Activated CD4-positive, alpha-beta T cell treated with anti-CD3 and anti-CD28 coated beads, Interleukin-2, amount 50 U/mL, for 16 hours (primary cell): ENCODE measurements at places on chromosomes 2 and 18.

DNA sequence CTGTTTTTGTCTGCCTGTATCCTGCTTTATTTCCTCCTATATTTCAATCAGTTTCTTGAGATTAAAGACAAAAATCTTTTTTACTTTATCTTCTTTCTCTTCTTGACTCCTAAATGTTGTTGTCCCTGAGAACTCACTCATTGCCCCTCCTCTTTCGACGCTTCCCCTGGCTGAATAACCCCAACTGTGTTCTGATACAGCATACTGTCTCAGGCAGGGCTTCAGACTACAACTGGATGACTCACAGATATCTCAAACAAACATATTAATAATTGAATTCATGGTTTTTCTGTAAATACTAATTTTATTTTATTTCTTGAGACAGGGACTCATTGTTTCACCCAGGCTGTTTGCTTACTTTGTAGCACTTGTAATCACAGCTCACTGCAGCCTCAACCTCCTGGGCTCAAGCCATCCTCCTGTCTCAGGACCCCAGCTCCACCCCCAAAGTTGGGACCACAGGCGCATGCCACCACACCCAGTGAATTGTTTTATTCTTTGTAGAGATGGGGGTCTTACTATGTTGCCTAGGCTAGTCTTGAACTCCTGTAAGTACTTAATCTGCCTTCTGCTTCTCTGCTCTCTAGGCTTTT is 9.4 kb downstream of the ITGAV start:
- DNase-seq = no peak

DNA sequence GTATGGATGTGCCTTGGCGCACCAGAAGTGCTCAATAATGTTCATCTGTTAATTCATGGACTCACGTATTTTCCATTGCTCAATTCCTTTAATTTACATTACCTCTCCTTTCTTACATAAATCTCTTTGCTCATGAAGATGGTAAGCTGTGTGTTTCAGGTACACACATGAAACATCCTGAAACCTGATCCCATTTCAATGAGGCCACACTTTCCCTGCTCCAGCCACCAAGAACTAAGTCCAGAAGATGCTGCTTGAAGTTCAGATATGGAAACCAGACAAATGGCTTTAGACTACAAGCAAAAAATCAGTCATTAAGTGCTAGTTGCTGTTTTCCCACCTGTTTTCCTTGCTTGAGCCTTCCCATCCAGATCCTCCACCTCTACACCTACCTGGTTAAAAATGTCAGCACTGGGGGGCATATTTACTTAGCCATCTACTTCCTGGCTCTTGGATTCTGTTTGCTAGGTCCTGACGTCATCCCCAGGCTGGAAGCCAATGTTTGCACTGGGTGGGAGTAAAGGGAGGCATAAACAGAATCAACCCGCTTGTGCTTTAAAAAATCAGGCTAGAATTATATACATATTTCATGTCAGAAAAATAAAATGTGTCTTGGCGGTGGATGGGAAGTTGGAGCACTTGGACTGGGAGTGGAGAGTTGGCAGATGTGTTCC is 309.7 kb downstream of the OSR1 start:
- no peak for DNase-seq

DNA sequence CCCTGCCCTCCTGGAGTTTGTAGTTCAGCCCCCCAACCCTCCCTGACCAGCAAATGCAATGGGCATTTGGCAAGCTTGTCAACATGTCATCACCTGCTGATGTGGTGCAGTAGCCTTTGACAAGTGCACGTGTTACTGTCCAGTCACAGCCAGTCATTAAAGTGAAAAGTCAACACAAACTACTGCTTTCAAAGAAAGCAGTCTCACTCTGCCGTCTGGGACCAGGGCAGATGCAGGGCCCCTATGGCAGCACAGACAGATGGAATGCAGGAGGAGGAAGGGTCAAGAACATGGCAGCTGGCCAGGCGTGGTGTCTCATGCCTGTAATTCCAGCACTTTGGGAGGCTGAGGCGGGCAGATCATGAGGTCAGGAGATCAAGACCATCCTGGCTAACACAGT is 222.4 kb upstream of the OSR1 start:
- DNase-seq = no peak

- DNase-seq = no peak
These were observed 74.0 kb upstream of the TEX51 start for GRCh38 chr2:126824663-126825062.

DNA sequence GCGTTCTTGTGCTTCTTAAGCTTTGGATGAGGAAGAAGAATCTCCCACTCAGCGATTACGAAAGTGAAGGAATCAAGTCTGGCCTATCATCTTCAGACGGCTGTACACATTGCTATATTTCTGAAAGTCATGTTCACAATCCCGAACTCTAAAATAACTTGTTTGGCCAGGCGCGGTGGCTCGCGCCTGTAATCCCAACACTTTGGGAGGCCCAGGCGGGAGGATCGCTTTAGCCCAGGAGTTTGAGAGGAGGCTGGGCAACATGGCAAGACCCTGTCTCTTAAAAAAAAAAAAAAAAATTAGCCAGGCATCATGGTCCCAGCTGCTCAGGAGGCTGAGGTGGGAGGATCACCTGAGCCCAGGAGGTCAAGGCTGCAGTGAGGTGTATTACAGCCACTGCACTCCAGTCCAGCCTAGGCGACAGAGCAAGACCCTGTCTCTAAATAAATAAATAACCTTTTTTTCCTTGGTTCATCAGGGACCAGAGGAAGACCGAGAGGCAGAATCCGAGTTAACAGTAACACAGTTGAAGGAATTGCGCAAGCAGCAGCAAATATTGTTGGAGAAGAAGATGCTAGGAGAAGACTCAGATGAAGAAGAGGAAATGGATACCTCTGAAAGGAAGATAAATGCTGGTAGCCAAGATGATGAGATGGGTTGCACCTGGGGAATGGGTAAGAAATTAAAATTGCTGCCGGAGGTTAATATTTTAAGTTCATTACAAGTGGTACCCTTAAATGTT is 1.1 kb downstream of the SLC4A1AP start:
- DNase-seq = no peak

GRCh38 chr2:191037351-191037750 is 23.4 kb upstream of the STAT1 start:
- DNase-seq = no peak

DNA sequence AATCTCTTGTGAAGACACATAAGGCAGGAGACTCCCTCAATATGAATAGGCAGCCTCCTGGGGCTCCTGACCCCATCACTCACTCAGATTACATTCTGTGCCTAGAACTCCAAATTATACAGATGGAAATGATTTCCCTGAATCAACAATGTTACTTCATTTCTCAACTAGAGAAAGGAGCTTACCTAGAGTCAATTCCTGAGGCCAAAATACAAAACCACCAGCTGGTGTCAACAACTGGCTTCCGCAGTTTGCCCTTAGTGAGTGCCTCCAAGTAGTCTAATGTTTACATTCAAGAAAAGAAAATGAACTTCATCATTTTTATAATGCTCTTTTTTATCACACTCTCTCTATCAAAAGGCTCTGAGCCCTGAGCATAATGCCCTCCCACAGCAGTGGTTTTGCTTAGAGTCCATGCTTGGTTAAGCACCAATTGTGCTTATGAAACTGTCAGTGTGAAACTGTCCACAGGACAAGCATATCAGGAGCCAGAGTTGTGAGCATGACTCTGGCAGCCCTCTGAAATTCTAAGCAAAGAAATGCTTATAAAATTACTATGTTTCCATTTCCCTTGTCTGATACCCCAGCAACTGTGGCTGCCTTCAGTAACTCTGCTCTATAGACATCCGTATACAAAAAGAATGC is 305.7 kb upstream of the PKDCC start:
- no peak for DNase-seq
